ENCODE measurements at places on chromosomes 5 and 9.

DNA sequence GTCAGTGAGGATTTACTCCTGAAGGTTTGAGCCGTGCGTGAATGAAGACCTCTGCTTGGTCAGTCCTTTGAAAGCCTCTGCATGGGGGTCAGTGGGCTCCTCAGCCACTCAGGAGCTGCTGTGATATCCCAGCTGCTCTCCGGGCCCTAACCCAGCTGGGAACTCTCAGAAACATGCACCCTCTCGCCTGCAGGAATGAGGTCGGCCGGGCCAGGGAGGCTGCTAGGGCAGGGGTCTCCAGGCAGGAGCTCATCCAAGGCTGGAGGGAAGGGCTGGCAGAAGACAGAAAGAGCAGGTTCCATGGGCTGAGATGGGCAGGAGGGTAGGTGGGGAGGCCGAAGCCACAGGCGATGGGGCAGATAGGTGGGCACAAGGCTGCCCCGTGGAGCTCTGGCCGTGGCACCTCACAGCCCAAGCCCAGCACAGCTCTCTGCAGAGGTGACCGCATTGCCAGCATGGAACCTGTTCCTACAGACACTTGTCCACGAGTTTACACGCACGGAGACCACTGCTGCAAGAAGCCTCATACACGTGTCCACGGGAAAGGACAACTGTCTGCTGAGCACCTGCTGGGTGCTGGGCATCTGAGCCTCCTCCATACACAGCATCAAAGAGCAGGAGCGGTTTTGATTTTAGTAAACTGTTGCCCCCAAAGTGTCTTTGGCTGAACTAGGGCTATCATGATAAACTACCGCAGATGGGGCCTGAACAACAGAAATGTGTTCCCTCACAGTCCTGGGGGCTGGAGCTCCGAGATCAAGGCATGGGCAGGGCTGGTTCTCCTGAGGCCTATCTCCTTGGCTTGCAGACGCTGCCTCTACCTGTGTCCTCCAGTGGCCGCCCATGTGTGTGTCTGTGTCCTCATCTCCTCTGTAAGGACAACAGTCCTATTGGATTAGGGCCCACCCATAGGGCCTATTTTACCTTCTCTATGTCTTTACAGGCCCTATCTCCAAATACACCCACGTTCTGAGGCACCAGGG lies 85.2 kb upstream of the ADAMTS2 start:
- DNase-seq: no peak

DNA sequence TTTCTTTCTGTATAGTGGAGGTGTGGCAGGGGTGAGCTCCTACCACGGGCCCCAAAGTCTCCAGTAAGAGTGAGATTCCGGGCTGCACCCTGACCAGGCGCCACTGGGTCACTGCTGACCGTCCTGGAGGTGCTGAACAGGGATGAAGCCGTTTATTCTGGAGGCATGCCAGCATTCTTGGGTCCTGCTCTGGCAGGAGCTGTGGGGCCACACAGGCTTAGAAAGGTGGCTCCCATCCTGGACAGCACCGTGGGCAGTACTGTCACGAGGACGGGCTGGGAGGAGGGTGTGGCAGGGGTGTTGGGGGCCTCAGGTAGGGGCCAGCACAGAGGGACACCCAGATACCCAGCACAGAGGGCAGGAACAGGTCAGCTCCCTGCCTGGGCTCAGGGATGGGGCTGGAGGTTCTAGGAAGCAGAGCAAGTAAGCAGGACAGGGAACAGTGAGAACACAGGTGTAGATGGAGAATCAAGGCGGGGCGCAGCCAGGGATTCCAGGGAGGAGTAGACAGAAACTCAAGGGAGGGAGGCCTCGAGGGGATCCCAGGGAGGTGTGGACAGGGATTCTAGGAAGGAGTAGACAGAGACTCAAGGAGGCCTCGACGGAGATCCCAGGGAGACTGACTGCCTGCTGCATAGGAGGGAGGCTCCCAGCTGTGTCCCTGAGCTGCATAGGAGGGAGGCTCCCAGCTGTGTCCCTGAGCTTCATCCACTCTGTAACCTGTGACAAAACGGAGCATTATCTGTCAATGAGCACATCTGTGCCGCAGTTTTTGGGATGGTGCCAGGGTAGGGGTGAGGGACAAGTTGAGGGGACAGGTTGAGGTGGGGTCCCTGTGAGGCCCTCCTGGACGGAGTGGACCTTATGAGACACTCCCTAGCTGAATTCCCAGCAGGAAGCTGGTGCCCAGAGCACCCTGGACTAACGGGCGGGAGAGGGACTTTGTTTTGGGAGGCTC lies 1.1 kb upstream of the PLEKHG4B start:
- peak; percentile 12 for DNase-seq

- DNase-seq: no peak
These were observed 66.8 kb upstream of the RNF130 start for GRCh38 chr5:180138214-180138975.

- DNase-seq: no peak
These were observed 56.4 kb upstream of the MYO10 start for GRCh38 chr5:16992444-16992843.
